ENCODE measurements at places on chromosomes 5 and 9.

- no peak for DNase-seq
These were observed 29.2 kb upstream of the SEMA4D start for GRCh38 chr9:89527084-89527483.

GRCh38 chr5:82312373-82312856 is 34.3 kb upstream of the RPS23 start:
- no peak for DNase-seq

DNA sequence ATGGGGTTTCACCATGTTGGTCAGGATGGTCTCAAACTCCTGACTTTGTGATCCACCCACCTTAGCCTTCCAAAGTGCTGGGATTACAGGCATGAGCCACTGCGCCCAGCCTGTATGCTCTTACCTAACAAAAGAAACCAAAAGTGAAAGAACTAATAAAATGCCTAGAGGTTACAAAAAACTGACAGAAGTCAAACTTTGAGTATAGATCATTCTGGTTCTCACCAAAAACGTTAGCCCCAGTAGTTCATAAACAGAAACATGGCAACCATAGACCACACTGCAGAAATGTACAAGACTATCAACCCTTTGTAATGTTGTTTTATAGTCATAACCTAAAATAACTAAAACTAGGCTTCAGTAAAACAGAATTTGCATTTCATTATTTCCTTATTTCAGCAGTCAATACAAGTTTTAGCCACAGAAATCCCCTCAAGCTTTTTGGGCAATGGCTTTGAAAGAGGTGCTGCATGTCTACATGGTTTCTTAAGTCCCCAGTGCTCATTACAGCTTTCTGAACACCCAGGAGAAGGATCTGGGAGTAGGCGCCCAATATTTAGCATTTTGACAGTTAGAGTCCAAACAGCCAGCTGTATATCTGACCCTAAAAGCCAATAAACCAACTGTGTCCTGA is 72.5 kb downstream of the EPB41L4A start:
- DNase-seq, result no peak

DNA sequence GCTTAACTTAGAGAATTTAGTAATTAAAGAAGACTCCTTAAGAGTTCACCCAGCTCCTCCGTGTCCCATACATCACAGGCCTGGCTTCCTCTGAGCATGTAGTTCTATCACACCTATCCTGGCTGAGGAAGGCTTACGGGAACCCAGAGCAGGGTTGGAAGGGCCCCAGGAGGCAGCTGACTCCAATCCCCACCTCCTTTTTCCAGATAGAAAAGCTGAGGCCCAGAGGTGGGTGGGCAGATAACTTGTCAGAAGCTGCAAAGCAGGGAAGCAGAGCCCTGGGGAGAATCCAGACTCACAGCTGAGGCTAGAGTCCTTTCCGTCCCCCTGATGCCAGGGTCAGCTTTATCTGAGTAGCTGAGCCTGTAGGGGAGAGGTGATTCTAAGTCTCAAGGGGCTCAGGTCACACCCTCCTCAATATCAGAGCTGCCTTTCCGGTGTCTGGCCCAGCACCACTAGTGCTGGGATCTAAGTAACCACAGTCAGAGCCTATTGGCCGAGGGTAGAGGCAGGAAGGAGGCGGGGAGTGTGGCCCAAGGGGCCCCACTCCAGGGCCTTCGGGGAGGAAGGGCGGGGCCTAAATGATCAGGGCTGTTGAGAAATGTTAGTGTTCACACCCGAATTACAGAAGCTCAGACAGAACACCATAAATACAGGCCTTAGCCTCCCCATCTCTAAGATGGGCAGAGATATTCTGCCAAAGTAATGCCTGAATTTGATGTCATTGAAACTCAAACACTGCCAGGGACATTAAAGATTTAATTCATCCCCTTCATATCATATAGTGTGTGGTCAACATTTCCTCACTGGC is 9.9 kb downstream of the CCDC69 start:
- DNase-seq, result peak; percentile 40

DNA sequence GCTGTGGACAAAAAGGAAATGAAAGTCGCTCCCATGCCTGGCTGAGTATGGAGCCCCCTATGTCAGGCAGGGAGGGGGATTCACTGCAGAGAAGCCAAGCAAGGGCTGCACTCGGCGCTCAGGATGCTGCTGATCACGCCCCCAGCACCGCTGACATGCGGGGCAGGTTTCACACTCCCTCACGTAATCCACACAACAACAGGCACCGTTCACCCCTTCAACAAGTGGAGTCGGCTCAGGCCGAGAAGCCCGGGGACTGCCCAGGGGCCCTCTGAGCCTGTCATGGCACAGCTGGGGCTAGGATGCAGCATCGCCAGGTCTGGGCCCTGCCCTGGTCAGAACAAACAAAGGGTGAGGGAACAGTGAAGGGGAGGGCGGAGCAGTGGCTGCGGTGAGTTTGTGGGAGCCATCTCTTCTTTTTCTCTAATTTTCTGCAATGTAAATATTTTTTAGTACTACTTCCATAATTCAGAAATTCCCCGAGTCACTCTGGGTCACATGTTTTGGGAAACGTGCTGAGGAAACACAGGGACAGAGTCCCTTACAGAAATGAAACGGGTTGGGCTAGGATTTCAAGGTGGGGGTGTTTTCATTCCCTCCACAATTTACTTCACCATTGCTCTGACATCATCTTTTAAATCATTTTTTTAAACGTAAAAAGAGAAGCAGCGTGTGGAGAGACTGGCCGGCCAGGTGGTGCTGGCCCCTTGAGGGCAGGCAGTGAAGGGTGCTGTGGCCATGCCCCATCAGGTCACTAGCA is 49.8 kb downstream of the PRRT1B start:
- no peak for DNase-seq

- no peak for DNase-seq
These were observed 49.4 kb upstream of the COL5A1 start for GRCh38 chr9:134592018-134592818.

- DNase-seq, result no peak
These were observed 588.4 kb upstream of the COX7C start for GRCh38 chr5:86029308-86029707.

DNA sequence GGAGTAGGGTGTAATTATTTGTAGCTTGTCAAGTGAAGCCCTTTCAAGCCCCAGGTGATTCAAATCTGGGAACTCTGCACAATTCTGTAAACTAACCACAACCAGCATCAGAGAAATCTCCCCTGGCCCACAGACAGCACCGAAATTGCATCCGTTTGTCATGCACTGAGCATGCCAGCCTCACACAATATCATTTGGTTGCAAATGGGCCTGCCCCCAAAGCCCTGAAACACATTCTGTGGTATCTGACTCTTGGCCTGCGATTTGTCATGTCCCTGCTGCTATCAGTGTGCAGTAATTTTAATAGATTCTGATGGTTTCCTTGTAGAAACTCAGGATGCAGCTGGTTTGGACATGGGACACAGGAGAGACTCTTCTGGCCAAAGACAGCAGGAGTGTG is 35.3 kb downstream of the SNX24 start:
- no peak for DNase-seq

DNA sequence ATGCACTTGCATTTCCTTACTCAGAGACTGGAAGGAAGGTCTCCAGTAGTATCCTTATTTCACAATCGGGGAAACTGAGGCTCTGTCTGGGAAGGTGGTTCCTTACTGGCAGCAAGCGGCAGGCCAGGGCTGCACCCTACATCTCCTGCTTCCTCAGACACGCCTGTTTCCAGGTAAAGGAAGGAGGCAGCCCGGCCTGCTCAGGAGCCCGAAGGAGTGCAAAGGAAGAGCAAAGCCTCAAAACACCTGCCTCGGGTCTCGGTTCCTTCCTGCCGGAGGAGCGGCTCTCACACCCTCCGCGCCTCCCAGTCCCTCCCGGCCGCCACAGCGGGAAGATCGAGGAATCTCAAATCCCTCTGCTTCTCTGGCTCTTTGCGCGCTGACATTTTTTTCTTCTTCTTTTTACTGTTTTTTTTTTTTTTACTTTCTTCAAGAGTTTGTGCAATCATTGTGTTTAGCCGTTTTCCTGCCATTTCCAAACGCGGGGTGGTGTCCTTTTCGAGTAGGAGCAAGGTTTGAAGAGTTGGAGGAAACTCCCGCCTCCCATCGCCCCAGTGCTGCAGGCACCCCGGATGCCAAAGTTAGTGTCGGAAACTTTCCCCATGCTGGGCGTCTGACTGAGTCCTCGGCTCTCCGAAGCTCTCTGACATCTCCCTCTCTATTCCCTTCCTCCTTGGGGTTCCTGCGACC is 1.0 kb downstream of the GGTA1 start:
- DNase-seq, result no peak

- no peak for DNase-seq
These were observed at the start of gene TGFBI for GRCh38 chr5:136028782-136029742. TGFBI (plus strand) TSS chr5:136028988; CDS start chr5:136029056, 68 bp downstream.

- DNase-seq, result no peak
These were observed 84.4 kb upstream of the SARDH start for GRCh38 chr9:133822430-133823065.

DNA sequence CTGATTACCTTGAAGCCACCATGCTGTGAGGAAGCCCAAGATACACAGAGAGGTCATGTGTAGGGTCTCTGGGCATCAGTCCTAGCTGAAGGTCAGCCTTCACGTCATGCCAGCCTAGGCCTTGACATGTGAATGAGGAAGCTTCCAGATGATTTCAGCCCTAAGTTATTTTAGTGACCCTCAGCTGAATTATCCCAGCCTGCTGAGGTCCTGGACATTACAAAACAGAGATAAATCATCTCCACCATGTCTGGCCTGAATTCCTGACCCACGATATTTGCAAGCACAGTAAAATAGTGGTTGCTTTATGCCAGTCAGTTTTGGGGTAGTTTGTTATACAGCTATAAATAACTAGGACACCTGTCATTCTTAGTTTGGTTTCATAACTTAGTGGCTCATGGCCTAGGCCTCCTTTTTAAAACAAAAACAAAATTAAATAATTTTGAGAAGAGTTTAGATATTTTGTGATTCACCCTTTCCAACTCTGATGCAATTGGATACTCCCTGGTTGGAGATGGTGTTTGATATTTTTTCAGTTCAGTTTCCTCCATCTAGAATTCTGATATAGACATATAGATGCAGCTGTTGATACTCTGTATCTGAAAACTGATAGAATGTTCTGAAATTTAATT is 571.3 kb upstream of the CLINT1 start:
- no peak for DNase-seq

- no peak for DNase-seq
These were observed 56.7 kb upstream of the CLINT1 start for GRCh38 chr5:157915638-157916037.

- DNase-seq, result no peak
These were observed 51.4 kb upstream of the GRHPR start for GRCh38 chr9:37370968-37371563.

DNA sequence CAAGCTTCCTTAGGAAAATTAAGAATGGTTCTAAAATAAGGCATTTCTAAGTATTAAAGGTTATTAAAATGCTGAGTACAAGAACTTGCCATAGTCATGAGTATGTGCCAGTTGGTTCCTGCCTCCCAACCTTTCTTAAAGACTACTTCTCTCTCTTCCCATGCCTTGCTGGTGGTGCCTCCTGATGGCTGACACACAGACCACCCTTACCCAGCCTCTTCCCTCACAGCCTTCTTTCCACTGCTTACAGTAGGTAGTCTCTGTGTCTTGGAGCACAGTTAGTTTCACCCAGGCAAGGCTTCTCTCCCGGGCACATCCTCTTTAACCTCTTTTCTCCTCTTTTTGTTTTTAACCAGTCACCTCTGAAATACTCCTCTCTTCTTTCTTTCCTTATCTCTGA is 20.6 kb upstream of the GPR150 start:
- no peak for DNase-seq

GRCh38 chr5:13956471-13956870 is 12.0 kb upstream of the DNAH5 start:
- DNase-seq, result no peak

DNA sequence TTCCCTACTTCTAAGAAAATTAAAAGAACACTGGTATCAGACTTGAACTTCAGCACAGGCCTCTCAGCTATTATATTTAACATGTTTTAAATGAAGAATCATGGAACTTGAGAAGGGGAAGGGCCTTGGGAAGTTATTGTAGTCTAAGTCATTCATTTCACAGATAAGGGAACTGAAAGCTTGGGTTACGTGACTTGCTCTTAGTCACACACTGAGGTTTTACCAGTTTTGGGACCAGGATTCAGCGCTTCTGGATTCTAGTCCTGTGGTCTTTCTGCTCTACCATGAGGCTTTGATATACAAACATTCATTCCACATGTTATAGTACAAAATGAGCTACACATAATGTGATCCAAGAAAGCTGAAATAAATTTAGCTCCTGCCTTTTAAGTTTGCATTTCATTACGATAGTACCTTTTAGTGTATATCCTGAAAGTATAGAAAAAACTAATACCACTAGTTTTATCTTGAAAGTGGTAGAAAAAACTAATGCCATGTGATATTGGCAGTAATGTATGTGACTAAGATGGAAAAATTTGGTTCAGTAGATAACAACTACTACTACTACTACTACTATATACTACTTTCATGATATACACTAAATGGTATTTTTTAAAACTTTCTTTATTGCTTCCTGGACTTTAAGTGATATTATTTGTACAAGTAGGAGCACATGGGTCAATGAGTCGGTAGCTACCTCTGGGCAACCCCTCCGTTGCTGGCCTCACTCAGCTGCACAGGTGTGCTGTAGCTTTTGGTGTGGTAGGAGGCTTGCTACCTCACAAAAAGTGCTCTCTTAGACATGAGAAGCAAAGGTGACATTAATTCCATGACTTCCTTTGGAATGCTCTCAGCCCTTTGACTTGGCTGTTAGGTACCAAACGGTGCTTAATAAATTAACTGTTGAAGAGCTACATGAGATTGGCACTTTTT is 40.7 kb downstream of the F2RL2 start:
- DNase-seq, result no peak

- DNase-seq, result no peak
These were observed 475 bp downstream of the WDR5 start for GRCh38 chr9:134136118-134136995.

DNA sequence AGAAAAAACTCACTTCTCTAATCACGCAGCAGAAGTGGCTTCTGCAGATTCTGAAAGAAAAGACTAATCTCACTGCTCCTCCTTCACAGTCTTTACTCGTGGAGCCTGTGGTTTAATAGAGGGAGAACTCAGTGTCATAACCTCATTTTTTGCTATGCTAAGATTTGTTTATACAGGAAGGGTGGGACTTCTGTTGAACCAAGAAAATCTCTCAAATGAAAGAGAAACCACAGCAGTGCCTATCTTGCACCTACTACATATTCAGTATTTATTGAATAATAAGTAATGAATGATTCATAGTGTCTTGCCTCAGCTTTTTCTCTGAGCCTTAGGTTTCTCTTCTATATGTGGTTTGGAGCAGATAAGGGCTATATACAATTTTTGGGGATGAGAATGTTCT is 136.1 kb upstream of the DMAC1 start:
- DNase-seq, result no peak

DNA sequence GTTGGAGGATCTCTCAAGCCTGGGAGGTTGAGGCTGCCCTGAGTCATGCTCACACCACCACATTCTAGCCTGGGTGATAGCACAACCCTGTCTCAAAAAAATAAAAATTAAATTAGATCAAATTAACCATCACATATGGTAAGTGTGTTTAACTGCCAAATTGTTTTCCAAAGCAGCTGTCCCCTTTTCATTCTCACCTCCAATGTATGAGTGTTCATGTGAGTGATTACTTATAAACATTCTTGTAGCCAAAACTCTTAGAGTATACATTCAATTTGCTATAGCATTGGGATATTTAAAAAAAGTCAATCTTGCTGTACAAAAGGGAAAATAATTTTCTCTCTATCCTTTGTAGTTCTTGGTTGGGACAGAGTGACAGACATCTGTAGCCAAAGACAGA is 53.4 kb upstream of the SNAPC3 start:
- no peak for DNase-seq

- DNase-seq, result no peak
These were observed 89.5 kb downstream of the TLE1 start for GRCh38 chr9:81599837-81600236.

- DNase-seq, result no peak
These were observed 134.6 kb upstream of the CPEB4 start for GRCh38 chr5:173753307-173754168.
